ENCODE measurements at places on chromosomes 3 and 15.
A peak's percentile ranks its signal among the peaks of the same experiment; 100 is the strongest.

- DNase-seq: peak; percentile 69
These were observed 7.4 kb upstream of the CCDC33 start for GRCh38 chr15:74228723-74229081.

GRCh38 chr3:4385201-4385600 is 81.9 kb downstream of the SUMF1 start:
- no peak for DNase-seq

GRCh38 chr3:194659778-194660177 is 12.2 kb downstream of the LSG1 start:
- no peak for DNase-seq

- no peak for DNase-seq
These were observed 19.9 kb upstream of the EBLN2 start for GRCh38 chr3:73041537-73041936.

DNA sequence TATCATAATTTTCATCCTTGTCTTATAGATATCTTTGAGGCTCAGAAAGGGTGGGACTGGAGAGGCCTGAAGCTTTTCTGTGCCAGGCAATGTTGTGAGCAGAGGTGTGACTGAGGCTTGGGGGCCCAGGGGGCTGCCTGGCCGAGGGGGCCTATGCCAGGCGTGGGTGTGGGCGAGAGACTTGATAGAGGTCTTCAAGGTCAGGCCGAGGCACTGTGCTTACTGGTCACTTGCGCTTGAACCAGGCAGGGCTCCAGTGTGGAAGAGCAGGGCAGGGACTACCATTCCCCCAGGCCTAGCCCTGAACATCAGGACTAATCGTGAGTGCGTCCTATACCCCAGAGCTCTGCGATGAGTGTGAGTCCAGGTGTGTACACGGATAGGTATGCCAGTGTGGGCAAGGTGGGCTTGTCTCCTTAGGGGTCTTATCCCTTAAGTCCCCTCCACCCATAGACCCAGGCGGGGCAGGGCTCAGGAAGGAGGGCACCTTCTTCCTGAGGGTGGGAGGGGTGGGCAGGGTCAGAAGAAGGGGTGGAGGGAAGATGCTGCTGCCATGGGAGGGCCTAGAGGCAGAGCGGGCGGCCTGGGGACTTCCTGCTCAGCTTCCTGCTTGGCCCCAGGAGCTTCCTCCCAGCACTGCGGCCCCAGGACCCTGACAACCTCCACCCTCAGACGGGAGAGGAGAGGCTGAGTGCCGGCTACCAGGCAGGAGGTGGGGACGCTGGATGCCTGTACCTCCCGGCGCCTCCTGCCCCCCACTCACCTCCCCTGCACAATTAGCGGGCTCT is 84.7 kb downstream of the LINGO1 start:
- DNase-seq: no peak

GRCh38 chr3:21620511-21621155 is 130.4 kb downstream of the ZNF385D start:
- DNase-seq: peak; percentile 41

GRCh38 chr3:37093481-37093880 is 80.9 kb downstream of the LRRFIP2 start:
- no peak for DNase-seq

DNA sequence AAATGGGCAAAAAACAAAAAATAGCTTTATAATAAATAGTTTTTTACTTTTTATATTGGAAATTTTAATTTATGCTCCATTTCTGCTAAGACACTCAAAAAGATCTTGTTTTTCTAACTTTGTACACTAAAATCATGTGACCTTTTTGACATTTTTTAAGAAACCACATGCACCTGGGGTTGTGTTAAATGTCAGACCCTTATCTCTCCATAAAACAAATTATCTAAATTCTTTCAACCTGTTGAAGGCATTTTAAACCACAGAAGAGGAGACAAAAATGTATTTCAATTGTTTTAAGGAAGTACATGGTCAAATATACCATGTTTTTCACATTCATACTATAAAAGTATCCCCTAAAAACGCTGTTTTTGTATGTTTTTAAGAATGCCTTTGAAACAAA is 29.2 kb downstream of the IFT80 start:
- no peak for DNase-seq

GRCh38 chr15:81795899-81796298 is 249.9 kb downstream of the MEX3B start:
- DNase-seq: no peak
